ENCODE measurements at places on chromosomes 12 and 14.

DNA sequence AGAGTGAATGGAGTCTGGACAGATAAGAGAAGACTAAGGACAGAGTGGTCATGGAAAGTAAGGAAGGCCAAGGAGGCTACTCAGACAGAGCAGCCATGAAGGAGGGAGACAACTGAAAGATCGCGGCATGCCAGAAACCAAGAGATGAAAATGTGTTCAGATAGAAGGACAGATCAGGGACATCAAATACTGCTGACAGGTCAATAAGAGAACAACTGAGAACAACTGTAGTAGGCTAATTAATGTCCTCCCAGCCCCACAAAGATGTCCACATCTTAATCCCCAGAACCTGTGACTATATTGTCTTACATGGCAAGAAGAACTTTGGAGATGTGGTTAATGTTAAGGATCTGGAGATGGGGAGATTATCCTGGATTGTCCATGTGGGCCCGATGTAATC is 15.0 kb upstream of the HELB start:
- DNase-seq, result no peak

GRCh38 chr12:95277139-95277538 is 59.5 kb downstream of the VEZT start:
- DNase-seq, result no peak

DNA sequence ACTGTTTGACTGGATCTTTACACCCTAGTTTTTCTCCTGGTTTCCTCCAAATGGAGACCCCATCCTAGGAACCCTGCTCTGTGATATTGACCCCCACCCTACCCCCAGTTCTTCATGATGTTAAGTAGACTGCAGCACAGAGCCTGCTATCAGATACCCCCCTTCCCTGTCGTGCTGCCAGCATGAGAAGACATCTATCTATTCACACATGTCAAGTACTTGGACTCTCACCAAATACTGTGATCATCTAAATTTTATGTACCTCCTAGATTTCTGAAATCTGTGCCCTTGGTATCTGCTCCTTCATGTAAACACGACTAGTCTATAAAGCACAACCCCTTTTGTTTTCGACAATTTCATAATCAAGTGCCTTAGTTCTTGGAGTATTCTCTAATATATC is 38.9 kb downstream of the FERMT2 start:
- DNase-seq, result no peak

- no peak for DNase-seq
Measured at GRCh38 chr12:111425655-111426054, 19.9 kb downstream of the SH2B3 start.

DNA sequence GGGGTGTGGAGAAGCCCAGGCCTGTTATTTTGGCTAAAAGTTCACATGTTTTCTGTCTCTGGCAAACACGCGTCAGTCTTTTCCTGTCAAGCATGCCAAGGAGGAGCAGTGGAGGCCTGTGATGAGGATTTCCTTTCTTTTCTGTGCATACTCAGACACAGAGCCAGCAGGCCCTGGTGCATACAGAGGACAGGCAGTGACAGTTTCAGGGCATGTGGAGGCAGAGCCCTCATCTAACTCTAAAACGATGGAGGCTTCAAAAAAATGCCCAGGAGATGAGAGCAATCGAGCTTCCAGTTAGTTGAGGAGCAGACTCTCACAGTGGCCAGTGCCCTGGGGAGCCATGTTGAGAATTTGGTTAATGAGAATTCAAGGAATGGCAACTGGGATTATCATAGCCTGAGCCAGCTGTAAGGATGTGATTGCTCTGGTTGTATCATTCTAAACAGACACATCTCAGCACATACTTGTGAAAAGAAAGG is 66.5 kb downstream of the TRAFD1 start:
- DNase-seq, result no peak

DNA sequence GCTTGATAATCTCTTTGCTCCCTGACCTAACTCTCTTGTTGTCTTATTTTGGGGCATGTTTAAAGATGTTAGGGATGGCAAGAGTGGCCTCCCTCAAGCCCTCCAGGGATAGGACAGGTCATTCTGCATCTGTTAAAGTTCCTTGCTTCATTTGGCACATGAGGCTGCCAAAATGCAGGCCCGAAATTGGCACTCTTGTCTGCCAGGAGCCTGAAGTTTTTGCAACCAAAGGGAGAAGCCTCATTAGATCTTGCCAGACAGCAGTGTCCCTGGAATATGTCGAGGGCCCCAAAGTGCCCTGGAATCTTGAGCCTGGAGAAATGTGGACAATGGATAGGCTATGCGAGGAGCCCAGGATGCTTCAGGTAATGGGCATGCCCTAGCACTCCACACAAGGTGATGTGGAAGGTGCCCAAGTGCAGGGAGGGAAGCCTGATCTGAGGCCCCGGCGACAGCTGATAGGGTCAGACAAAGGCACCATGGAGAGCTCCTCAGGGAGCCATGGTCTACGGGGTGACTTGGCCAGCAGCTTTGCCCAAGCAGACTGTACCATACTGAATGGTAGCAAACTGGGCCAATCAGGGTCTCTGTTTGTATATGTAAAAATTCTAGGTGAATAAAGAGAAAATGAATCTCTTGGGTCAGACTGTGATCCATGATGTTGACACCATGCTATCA is 173.0 kb upstream of the WSCD2 start:
- peak; percentile 66 for DNase-seq

- no peak for DNase-seq
Measured at GRCh38 chr12:14774906-14775635, 28.2 kb downstream of the WBP11 start.

DNA sequence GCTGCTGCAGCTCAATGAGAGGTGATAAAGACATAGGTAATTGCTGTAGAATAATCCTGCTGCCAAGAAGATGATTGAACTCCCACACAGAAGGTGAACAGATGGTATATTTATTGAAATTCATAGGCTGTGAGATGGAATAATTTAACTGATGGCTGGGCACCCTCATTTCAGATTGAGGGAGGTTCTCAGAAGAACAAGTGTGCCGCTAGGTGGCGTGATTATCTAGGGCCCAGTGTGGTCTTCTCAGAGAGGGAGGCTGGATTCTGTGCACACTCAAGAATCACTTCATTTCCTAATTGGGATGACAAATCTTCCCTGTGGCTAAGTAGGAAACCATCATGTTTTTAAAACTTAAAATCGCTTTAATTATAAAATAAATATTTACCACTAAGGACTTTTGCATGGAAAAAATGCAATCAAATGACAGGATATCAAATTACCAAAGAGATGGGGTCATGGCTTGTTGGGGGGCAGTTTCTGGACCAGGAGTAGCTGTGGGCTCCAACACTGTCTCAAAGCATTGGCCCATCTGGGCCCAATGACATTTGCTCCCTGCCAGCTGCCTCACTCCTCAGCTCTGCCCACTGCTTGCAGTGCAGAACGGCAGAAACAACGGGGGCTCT is 132.3 kb downstream of the SNAPC1 start:
- peak; percentile 85 for DNase-seq

Data from endodermal cell (in vitro differentiated cells).